RPMI7951 (cell line): ENCODE measurements at places on chromosomes 4 and X. TPM values are rescaled to one million over a fixed set of nuclear protein-coding genes. Genes with fewer than 3 reads are reported as not detected.

The TRIM2 gene
- 30.6 and 34.7 TPM in 2 replicates for total RNA-seq

The CYLC1 gene
- not detected in 2 replicates for total RNA-seq

The TRIM60 gene
- total RNA-seq = not detected in 2 replicates

The RTL3 gene
- total RNA-seq = 1.4 and 1.5 TPM in 2 replicates

The KCNE5 gene
- total RNA-seq = 0.12 and 0.20 TPM in 2 replicates

The GABRG1 gene
- under 0.01 TPM in 1 of 2 replicates, not detected in the other for total RNA-seq

The TAF7L gene
- total RNA-seq = 0.12 TPM in 1 of 2 replicates, not detected in the other

The PAQR3 gene
- 12.9 and 19.8 TPM in 2 replicates for total RNA-seq

The MAGEB10 gene
- not detected in 2 replicates for total RNA-seq

The OPN1MW3 gene
- total RNA-seq = not detected in 2 replicates

The NPFFR2 gene
- 0.10 TPM in 1 of 2 replicates, not detected in the other for total RNA-seq

The SSX2B gene
- 2.5 and 3.7 TPM in 2 replicates for total RNA-seq

The LONRF3 gene
- 0.78 and 1.4 TPM in 2 replicates for total RNA-seq

The TSPYL2 gene
- total RNA-seq = 10.0 and 10.7 TPM in 2 replicates

The TRO gene
- 9.9 and 15.0 TPM in 2 replicates for total RNA-seq

The POLR2B gene
- total RNA-seq = 96.2 and 114 TPM in 2 replicates

The FGFRL1 gene
- total RNA-seq = 3.1 and 4.6 TPM in 2 replicates

The NRK gene
- not detected in 2 replicates for total RNA-seq

The ABLIM2 gene
- total RNA-seq = under 0.01 and 0.29 TPM in 2 replicates
